ENCODE measurements at places on chromosomes 11 and 22. TPM values are rescaled to one million over a fixed set of nuclear protein-coding genes. Genes with fewer than 3 reads are reported as not detected.

- no peak for DNase-seq
These were observed 143.0 kb upstream of the SORL1-AS1 start for GRCh38 chr11:121595717-121596161.

DNA sequence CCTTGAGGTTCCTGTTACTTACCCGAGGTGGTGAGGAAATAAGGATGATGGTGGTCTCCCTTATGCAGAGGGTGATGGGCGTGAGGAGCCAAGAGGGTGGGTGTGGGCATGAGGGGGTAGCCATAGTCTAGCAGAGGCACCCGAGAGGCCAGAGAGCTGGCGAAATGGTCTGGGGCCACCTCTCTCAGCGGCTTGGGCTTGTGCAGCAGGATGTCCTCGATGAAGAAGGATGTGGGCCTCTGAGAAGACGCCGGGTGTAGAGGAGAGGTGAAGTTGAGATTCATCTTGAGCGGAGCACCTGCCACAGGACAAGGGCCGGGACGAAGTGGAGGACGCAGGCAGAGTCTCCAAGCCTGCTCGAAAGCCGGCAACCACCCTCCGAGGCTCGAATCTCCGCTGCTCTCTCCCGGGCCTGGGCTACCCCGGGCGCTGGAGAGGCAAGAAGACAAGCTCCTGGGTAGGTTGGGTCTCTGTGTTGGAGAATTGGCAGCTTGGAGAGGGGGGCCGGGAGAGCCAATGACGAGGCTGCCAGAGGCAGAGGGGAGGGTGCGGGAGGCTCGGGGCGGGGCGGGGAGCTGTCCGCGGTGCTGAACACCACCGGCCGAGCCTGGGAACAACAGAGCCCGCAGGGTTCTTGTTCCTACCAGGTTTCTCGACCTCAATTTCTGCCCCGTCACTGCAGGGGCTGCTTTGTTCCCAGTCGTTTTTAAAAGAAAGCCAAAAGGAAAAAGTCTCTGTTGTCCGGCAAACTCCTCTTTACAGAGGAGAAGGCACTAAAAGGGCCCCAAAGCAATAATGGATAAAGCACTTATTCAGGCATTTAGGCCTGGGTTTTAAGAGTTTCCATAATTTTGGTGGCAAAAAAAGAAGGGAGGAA is at the start of gene BSX:
Gene BSX, minus strand, starts transcription at position 447 of the 877 bp plus-strand sequence. Its CDS starts 163 bp downstream, at position 284.
- no peak for DNase-seq

- no peak for DNase-seq
These were observed 33.8 kb downstream of the SYT13 start for GRCh38 chr11:45252134-45252856.

DNA sequence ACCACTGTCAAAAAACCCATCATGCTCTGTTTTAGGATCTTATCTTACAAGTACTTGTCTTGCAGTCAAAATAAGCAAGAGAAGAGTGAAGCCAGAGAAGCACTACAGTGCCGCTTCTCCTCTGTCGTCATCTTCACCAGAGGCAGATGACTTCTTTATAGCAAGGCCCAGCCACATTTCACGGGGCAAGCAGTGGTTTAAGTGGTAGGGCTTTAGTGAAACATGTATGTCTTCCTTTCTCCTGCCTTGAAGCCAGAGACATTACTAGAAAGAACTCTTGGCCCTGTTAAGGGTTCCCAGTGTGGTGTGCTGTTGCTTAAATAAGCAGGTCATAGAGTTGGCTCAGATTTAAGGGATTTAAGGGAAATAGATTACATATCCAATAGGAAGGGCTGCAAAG is 42.9 kb upstream of the DEPDC7 start:
- DNase-seq, result no peak

GRCh38 chr11:77198440-77198849 is 70.4 kb downstream of the MYO7A start:
- peak; percentile 62 for DNase-seq

- no peak for DNase-seq
These were observed 63.4 kb downstream of the NAT10 start for GRCh38 chr11:34168642-34169420.

- peak; percentile 91 for DNase-seq
These were observed 37.5 kb upstream of the LYVE1 start for GRCh38 chr11:10605941-10606381.

DNA sequence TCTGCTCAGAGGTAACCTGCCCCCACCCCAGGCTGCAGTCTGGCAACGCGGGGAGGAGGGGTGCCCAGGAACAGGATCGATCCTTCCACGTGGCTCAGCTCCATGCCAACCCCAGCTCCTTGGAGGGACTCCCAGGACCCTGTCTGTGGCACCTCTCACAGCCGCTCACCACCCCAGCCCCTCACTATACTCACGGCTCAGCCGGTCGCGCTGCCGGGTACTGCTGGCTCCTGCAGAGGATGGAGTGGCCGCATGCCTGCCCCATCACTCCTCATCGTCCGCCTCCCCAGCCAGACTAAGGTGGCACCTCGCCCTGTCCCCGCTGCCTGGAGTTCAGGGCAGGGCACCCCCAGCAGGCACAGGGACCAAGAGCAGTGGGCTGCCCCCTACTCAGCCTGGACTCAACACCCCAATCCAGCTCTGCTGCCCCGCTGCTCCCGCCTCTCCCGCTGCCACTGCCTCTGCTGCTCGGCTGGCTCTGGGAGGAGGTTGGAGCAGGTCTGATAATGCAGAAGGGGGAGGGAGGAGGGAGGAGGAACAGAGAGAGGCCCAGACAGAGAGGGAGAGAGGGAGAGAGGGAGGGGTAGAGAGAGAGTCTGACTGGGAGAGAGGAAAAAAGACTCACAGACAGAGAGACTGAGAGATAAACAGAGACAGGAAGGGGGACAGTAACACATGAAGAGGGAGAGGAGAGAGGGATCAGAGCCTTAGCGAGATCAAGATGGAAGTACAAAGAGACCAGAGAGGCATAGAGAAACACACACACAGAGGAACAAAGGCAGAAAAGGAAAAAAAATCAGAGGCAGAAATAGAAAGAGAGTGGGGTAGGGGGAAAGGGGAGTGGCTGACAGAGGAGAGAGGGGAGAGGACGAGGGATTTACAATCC is at the start of gene PDE2A:
Gene PDE2A, minus strand, starts transcription at position 480 of the 886 bp plus-strand sequence. Its CDS starts 215 bp downstream, at position 265.
- DNase-seq, result no peak

DNA sequence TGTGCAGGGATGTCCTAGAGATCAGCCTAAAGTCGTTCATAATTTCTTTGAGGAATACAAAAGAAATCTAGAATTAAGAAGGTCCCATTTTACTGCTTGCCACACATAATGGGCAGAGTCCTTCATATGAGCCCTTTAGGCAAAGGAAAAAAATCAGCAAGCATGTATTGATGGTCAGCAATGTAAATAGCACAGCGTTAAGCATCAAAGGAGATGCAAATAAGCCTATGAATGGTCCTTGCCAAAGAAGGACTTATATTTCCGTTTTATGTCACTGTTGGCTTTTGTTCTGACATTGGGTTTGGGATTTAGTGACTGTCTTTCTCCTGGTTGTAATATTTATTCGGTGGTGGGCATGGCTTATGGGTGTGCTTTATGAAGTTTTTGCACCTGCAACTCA is 69.8 kb downstream of the CD44 start:
- no peak for DNase-seq

DNA sequence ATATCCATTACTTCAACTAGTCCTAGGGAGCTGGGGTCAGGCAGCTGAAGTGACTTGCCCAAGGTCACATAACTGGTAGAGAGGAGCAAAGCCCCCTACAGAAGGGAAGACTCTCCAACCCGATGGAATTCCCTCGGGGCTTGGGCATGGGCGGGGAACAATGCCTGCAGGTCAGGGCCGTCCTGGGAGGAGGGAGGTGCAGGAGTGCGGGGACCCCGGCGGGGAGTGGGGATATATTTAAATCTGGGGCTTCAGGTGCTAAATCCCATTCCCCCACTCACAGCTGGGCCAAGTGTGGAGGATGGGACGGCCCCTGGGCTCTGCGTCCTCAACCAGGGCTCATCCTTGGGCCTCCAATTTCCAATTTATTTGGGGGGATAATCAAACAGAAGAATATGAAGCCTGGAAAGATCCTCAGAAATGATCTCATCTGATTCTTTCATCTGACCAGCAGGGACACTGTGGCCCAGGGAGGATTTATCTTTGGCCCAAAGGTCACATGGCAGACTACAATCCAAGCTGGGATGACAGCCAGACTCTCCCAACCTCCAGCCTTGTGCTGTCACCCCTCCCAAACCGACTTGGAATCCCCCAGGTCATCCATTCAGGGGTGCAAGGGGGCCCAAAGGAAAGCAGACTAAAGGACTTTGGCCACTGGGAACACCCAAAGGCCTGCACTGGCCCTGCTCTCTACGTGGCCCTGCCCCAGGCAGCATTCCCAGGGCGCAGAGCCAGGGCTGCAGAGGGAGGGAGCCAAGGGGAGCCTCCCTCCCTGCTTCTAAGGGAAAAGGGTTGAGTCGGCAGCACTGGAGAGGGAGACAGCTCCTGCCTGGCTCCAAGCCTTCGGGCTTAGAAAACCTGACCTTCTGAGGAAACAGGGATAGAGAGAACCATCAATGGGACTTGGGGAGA is 8.7 kb upstream of the C1QTNF6 start:
- peak; percentile 87 for DNase-seq

GRCh38 chr11:76620489-76620888 is 50.1 kb downstream of the LRRC32 start:
- DNase-seq, result no peak

DNA sequence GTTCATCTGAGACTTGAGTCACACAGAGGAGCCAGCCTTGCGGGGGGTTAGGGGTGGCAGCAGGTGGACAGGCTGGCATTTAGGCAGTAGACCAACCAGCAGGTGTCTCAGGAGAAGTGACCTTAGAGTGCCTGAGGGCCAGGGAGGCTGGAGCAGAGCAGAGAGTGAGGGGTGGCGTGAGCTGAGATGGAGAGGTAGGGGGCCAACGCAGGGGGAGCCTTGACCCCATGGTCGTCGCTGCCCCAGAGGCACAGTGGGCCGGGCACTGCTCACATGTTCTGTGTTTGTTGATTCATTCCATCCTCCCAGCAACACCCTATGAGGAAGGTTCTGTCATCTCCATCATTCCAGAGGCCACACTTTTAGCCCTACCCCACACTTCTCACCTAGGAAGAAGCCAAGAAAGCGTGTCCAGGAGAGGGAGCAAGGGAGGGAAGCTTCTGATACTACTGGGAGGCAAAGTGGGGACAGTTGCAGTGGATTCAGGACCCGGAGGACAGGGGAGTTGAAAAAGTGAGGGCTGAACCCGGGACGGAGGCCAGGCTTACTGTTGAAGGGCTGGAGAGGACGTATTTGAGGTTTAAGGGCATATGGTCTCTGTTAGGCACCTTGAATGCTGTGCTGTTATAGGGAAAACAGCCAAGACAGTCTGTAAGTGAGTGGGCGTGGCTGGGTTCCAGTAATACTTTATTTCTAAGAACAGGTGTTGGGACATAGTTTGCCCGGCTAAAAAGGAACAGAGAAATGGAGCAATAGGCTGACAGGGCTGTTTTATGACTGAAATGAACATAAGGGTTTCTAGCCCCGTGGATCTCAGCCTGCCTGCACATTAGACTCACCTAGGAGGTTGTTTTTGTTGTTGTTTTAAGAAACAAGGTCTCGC is 7.3 kb downstream of the SART1 start:
- no peak for DNase-seq

- DNase-seq, result no peak
These were observed 161.7 kb upstream of the CADM1 start for GRCh38 chr11:115665958-115666357.

- no peak for DNase-seq
These were observed 39.6 kb downstream of the TRIM44 start for GRCh38 chr11:35702126-35702525.

GRCh38 chr11:118628861-118629549 is 21.6 kb downstream of the PHLDB1 start:
- no peak for DNase-seq

- peak; percentile 47 for DNase-seq
These were observed 3.6 kb downstream of the MLC1 start for GRCh38 chr22:50081426-50082196.

- DNase-seq, result no peak
These were observed 27.2 kb downstream of the WEE1 start for GRCh38 chr11:9600644-9601036.

GRCh38 chr11:36012979-36013378 is 69.1 kb downstream of the LDLRAD3 start:
- DNase-seq, result no peak

DNA sequence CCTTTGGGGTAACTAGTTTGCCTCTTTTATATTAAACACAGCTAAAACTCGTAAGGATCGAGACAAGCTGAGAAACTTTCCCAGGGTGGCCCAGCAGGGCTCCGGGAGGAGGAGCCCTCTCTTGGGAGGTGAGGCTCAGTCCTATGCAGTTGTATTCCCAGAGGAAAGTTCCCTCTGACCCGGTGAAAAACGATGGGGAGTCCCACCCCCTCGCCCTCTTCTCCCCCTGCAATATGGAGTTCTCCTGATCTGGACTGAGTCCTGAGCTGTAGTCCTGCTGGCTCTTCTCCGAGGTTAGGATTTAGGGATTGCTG is 1.3 kb downstream of the NTM start:
- DNase-seq, result no peak

DNA sequence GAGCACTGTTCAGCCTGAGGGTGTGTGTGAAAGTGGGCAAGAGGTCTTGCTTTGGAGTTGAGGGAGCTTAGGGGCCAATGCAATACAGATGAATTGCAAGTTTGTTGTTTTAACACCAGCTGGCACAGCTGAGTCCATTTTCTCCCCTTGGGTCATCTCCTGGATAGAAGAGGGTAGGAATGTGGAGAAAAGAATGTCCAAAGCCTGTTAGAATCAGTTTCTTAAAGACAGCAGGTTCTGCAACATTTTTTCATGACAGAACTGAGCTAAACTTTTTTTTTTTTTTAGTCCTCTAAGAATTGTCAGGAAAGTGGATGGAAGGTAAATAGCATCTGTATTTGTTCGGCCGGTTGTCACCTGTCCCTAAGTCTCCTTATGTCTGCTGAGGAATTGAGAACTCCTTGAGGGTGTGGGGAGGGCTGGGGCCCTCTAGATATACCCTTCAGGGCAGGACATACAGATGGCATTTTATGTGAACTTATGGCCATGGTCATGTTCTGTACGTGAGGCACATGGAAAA is 211.1 kb upstream of the CADM1 start:
- DNase-seq, result no peak

DNA sequence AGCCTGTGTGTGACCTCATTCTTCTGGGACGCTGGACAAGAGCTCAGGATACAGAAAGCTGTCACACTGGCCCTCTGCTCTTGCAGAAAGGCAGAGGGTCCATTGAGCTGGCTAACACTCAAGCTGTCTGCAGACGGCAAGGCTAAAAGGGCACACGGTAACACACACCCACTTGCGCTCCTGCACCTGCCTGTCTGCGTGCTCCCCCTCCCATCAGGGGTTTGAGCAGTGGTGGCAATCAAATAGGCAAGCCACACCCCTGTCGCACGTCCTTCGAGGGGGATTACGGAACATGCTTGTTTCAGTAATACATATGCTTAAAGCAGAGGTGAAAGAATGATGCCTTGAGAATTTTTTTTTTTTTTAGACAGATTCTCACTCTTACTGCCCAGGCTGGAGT is 7.1 kb upstream of the QSER1 start:
- DNase-seq, result no peak

GRCh38 chr11:73001615-73002014 is 140.5 kb downstream of the FCHSD2 start:
- DNase-seq, result no peak

- no peak for DNase-seq
These were observed 3.7 kb downstream of the C1QTNF6 start for GRCh38 chr22:37184380-37184755.

Gene KCTD14
- total RNA-seq, result 0.77 TPM

Gene KCNQ1
- total RNA-seq, result 19.0 TPM

Gene LDLRAD3
- total RNA-seq, result 9.6 TPM

Gene EFCAB6
- 2.8 TPM for total RNA-seq

Gene SPI1
- 95.7 TPM for total RNA-seq

Gene TRIM51
- total RNA-seq, result not detected

Gene FIBP
- 64.9 TPM for total RNA-seq

Gene GGTLC3
- total RNA-seq, result not detected

Gene CCT8L2
- total RNA-seq, result not detected

Gene PANX3
- not detected for total RNA-seq

Gene LMNTD2
- total RNA-seq, result 4.9 TPM

Gene CABP7
- total RNA-seq, result not detected

Gene OR5M3
- total RNA-seq, result not detected
